ENCODE measurements at places on chromosomes 2 and 18.

DNA sequence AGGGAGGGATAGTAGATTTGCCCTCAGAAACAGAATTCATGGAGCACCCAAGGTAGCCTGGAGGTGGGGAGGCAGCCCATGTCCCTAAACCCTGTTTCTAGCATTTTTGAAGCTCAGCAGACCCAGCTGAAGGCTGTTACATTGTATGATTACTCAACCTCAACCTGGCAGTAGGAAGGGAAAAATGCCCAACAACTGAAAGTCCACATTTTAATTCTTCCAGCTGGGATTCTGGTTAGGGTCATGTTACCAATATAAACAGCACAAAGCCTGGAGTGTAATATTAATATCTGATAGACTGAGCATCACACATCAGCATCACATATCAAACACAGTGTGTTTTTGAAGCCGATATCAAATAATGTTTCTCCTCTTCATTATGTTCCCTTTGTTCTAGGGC lies 437.0 kb downstream of the HRH4 start:
- H3K36me3 ChIP-seq = no peaks in the 10 kb centered on the region
- H3K4me1 ChIP-seq = no peaks in the 10 kb centered on the region
- H3K27me3 ChIP-seq = no peaks in the 10 kb centered on the region

DNA sequence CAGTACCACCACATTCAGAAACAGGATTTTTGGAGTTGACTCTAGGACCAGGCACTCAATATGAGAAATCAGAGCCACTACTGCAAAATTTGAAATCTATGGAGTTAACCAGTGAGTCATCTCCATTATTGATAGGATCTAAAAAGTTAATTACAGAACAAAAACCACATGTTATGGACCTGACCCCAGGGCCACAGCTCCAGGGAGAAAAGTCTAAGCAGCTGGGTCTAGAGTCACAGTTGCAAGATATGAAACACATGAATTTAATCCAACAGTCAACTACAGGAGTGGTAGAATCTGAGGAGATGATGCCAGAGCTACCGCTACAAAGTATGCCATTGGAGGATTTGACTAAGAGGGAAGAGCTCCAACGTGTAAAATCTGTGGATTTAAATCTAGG lies 13.4 kb upstream of the ZNF512 start:
- no peak overlapping the region for H3K4me3 ChIP-seq
- H3K36me3 ChIP-seq = no peaks in the 10 kb centered on the region
- H3K27me3 ChIP-seq = no peaks in the 10 kb centered on the region
- H3K27ac ChIP-seq = no peak overlapping the region

- peak overlapping the region; percentile 55 for H3K27ac ChIP-seq
- no peaks in the 10 kb centered on the region for H3K36me3 ChIP-seq
- no peaks in the 10 kb centered on the region for H3K27me3 ChIP-seq
- H3K4me3 ChIP-seq = no peak overlapping the region
Measured at GRCh38 chr2:20196657-20197161, 28.2 kb downstream of the SDC1 start.

- no peaks in the 10 kb centered on the region for H3K4me1 ChIP-seq
- no peaks in the 10 kb centered on the region for H3K36me3 ChIP-seq
- no peak for DNase-seq
- no peak overlapping the region for H3K4me3 ChIP-seq
- no peaks in the 10 kb centered on the region for H3K27me3 ChIP-seq
Measured at GRCh38 chr2:40287773-40288172, 164.1 kb downstream of the SLC8A1 start.

GRCh38 chr2:73494031-73494430 lies 108.4 kb downstream of the ALMS1 start:
- no peaks in the 10 kb centered on the region for H3K27me3 ChIP-seq
- no peak for DNase-seq
- no peaks in the 10 kb centered on the region for H3K36me3 ChIP-seq
- no peak overlapping the region for H3K4me3 ChIP-seq

- no peak for DNase-seq
- no peak overlapping the region for H3K27ac ChIP-seq
- H3K4me1 ChIP-seq = peaks cover 37% of the 10 kb centered on the region
- H3K4me3 ChIP-seq = no peak overlapping the region
- no peaks in the 10 kb centered on the region for H3K27me3 ChIP-seq
- peaks cover 42% of the 10 kb centered on the region for H3K36me3 ChIP-seq
Measured at GRCh38 chr2:9590641-9591040, 35.0 kb upstream of the ADAM17 start.

DNA sequence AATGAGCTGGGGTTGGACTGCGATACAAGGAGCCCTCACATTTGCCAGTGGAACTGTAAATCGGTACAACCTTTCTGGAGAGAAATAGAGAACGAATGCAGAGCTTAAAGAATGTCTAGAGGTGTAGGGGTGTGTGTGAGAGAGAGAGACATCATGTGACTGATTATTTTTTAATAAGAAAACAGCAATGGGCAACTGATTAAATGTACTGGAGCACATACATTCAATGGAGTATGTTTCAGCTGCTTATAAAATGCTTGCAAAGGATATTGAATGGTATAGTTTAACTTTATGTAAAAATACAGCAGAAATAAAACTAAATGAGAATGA lies 391 bp upstream of the TMEM17 start:
- H3K36me3 ChIP-seq = no peaks in the 10 kb centered on the region
- peak overlapping the region; percentile 88 for H3K27ac ChIP-seq

DNA sequence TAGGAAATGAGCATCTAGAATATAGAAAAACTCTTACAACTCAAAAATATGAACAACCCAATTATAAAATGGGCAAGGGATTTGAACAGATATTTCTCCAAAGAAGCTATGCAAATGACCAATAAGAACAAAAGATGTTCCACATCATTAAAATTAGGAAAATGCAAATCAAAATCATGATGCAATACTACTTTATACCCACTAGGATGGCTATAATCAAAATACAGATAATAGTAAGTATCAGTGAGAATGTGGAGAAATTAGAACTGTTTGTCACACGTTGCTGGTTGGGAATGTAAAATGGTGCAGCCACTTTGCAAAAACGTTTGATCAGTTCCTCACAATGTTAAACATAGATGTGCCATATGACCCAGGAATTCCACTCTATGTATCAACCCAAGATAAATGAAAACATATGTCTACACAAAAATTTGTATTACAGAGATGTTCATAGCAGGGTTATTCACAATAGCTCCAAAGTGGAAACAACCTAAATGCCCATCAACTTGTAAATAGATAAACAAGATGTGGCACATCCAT lies 558.4 kb downstream of the SLC4A3 start:
- H3K27me3 ChIP-seq = no peaks in the 10 kb centered on the region
- no peak overlapping the region for H3K27ac ChIP-seq
- H3K36me3 ChIP-seq = no peaks in the 10 kb centered on the region
- H3K4me3 ChIP-seq = no peak overlapping the region
- no peaks in the 10 kb centered on the region for H3K4me1 ChIP-seq

GRCh38 chr18:73645160-73645715 lies 502.4 kb downstream of the FBXO15 start:
- no peak overlapping the region for H3K27ac ChIP-seq
- no peaks in the 10 kb centered on the region for H3K4me1 ChIP-seq
- no peak for DNase-seq
- H3K27me3 ChIP-seq = no peaks in the 10 kb centered on the region

DNA sequence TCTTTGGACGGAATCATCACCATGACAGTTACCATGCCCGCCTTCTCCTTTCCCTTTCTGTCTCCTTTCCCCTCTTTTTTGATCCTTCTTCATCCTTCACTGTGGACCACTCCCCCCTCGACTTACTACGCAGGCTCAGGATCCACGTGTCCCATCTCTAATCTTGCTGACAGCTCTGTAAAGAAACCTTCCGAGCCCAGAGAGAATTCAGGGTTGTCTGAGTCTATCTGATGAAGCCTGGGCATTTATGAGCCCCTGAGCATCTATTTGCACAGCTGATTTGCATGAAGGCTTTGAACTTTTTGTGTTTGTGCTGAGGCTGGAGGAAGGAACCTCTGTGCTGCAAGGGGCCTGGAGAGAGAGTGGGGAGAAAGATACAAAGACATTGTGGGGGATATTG lies 50.7 kb downstream of the CIB4 start:
- no peak overlapping the region for H3K27ac ChIP-seq
- DNase-seq = no peak
- no peaks in the 10 kb centered on the region for H3K4me1 ChIP-seq
- peaks cover 32% of the 10 kb centered on the region for H3K27me3 ChIP-seq
- no peaks in the 10 kb centered on the region for H3K36me3 ChIP-seq
- H3K4me3 ChIP-seq = no peak overlapping the region

- no peaks in the 10 kb centered on the region for H3K4me1 ChIP-seq
- H3K27ac ChIP-seq = no peak overlapping the region
- no peaks in the 10 kb centered on the region for H3K36me3 ChIP-seq
Measured at GRCh38 chr18:49976795-49977560, 163.6 kb upstream of the ACAA2 start.

GRCh38 chr2:192544371-192544955 lies 349.7 kb upstream of the TMEFF2 start:
- no peak overlapping the region for H3K4me3 ChIP-seq
- no peaks in the 10 kb centered on the region for H3K4me1 ChIP-seq
- H3K27me3 ChIP-seq = no peaks in the 10 kb centered on the region
- no peak for DNase-seq
- no peaks in the 10 kb centered on the region for H3K36me3 ChIP-seq
- no peak overlapping the region for H3K27ac ChIP-seq

DNA sequence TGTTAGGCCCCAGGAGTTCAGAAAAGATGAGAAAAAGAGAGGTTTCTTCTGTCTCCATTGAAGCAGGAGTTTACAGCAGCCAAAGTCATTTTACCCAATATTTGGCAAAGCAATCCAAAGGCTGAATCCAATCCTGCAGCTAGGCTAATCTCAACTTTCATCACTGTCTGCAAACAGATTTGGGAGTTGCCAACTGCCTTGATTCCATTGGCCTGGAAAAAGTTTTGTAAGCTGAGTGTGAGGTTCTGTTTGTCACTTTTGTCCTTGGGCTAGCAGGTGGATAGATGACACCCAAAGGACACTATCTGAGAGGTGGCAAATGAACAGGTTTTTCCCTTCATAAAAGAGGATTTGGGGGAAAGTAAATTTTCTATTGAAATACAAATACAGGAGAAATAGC lies 56.6 kb upstream of the SETBP1 start:
- no peak for DNase-seq
- H3K4me1 ChIP-seq = no peaks in the 10 kb centered on the region
- no peaks in the 10 kb centered on the region for H3K27me3 ChIP-seq

DNA sequence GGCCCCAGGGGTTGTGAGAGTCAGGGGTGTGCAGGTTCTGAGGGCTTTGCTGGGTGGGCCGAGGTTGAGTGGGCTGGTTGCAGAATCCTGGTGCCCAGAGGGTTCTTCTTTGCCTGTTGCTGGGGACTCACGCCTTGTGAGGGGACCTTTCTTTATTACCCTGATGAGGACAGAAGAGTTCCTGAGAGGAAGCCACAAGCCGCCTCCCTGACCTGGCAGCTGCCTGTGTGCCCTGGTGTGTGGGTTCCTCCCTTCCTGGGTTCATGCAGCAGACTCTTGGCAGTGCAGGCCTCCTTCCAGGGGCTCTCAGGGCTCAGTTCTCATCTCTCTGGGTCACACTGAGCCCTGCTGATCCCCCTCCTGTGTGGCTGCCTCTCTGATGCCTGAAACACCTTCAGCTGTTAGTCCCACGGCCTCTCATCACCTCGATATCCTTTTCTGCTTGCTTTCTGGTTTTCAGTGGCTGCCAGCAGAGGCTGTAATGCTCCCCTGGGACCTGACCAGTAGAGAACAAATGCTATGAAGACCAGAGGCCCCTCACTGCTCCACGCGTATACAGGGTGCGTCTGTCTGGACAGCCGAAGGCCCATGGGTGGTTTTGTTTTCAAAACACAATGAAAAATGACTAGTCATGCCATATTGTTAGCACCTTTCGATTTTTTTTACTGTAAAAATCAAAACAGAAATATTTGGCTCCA lies 191.3 kb downstream of the AGAP1 start:
- H3K27ac ChIP-seq = no peak overlapping the region
- H3K4me1 ChIP-seq = peaks cover 5% of the 10 kb centered on the region
- no peaks in the 10 kb centered on the region for H3K27me3 ChIP-seq
- H3K36me3 ChIP-seq = no peaks in the 10 kb centered on the region
- DNase-seq = no peak

DNA sequence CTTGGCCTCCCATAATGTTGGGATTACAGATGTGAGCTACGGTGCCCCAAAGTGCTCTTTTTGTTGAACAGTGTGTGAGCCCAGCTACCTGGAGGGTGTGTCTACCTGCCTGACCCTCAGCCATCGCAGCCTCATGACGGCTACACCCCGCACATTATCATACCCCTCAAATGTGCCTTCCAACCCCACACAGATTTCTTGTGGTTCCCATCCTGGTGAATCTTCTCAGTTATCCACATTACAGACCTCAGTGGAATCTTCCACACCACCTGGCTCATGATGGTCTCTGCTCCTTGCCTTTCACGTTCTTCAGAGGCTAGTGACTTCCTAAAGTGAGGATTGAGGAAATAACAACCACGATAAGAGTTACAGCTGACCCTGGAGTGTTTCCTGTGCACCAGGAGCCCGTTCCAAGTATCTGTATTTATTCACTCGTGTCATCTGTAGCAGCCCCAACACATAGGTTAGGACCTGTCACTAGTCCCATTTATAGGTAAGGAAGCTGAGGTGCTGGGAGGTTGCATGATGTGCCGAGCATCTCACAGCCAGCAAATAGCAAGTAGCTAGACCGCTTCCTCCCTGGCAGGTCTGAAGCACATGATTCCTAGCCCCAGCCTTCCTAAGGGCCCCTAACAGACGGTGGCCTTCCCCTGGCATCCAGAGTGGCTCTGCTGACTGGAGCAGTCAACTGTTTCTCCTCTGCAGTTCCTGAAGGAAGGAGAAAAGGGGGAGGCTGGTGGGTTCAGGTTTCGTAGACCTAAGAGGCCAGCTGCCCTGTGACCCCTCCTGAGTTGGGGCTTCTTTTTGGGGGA lies 47.3 kb downstream of the TCF7L1 start:
- no peak for DNase-seq
- no peaks in the 10 kb centered on the region for H3K36me3 ChIP-seq
- H3K4me3 ChIP-seq = no peak overlapping the region
- H3K4me1 ChIP-seq = peaks cover 23% of the 10 kb centered on the region
- no peaks in the 10 kb centered on the region for H3K27me3 ChIP-seq

DNA sequence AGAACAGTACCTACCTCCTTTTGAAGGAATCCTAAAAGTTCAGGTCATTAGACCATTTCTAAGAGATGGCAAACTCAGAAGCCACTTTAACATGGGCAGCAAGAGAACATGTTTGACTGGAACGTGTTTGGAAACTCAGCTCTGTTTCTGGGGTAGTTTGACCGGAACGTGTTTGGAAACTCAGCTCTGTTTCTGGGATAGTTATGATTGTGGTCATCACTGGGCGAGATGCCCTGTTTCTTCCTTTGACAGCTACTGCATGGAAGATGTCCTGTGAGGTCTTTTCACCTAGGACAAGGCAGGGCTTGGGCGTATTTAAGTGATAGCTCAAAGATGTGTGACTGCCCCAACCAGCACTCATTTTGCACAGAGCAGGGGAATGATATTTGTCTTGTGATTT lies 19.9 kb upstream of the SERPINB13 start:
- no peak for DNase-seq
- no peaks in the 10 kb centered on the region for H3K4me1 ChIP-seq
- H3K27ac ChIP-seq = no peak overlapping the region
- H3K36me3 ChIP-seq = no peaks in the 10 kb centered on the region

Measured in left lung (tissue), 14 donors.